HS-5 (cell line): ENCODE measurements at places on chromosomes 16 and 17.

DNA sequence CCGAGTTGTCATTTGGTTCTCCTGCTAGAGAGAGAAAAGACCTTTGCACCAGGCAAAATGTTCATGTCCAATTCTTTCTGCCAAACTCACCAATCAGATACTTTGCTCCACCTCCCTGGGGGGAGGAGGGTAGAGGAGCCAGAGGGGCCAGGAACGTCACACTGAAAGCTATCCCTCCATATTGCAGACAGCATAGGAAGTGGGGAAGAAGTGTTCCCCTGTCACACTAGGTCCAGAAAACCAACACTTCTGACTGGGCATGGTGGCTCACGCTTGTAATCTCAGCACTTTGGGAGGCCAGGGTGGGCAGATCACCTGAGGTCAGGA lies 9.5 kb downstream of the HSD17B2 start:
- DNase-seq: no peak

DNA sequence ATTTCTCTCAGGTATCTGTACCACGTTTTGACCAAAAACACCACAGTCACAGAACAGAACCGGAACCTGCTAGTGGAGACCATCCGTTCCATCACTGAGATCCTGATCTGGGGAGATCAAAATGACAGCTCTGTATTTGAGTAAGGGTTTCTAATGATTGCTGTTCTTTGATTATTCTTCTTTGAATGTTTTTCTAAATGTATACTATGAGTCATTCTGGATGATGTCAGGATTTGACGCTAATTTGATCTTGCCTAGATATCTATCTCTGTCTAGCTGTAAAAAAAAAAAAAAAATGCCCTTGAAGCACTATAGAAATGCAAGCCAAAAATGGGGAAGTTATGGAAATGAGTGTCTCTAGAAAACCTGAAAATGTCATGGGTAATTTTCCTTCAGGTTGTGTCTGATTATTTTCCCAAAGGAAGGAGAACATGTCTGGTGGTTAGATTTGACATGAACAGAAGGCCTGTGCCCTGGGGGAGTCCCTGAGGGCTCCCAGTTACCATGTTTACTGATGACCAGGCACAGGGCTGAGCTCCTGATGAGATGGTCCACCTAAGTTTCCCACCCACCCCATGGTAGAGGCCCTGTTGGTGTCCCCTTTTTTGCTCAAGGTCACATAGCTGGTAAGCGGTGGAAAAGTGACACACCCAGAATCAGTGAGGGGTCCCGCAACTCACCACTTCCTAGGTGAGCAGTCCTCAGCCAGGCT lies 13.6 kb downstream of the CLEC16A start:
- no peak for DNase-seq

- DNase-seq: no peak
Measured at GRCh38 chr16:84027625-84028024, 15.0 kb downstream of the SLC38A8 start.

- no peak for DNase-seq
Measured at GRCh38 chr17:22503322-22503899, 811.1 kb downstream of the KCNJ18 start.

GRCh38 chr17:70055000-70055399 lies 20.0 kb upstream of the KCNJ16 start:
- DNase-seq: no peak

DNA sequence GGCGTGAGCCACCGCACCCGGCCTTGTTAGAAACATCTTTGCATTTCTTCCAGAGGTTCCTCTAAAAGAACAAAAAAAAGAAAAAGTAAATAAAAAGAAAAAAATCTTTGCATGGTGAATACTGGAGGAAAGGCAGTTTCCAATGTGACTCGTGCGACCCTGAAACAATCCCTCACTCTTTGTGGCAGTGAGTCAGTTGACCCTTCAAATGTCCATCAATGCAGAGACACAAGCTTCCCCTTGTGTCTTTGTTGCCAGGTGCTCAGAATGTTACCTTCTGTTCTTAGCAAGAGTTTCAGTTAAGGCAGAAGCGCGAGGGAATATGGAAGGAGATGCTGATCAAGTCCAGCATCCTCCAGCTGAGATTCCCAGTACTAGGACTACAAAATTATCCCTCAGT lies 16.4 kb downstream of the CACNG4 start:
- no peak for DNase-seq
